T-helper 22 cell (primary cell): ENCODE measurements at places on chromosomes 7 and 10.

GRCh38 chr10:85067955-85068354 lies 739.6 kb downstream of the CCSER2 start:
- DNase-seq: no peak

- DNase-seq: no peak
Observed at GRCh38 chr7:108293149-108293612, 163.0 kb upstream of the LAMB4 start.

- DNase-seq: no peak
Observed at GRCh38 chr7:83021032-83021431, 141.7 kb downstream of the PCLO start.

DNA sequence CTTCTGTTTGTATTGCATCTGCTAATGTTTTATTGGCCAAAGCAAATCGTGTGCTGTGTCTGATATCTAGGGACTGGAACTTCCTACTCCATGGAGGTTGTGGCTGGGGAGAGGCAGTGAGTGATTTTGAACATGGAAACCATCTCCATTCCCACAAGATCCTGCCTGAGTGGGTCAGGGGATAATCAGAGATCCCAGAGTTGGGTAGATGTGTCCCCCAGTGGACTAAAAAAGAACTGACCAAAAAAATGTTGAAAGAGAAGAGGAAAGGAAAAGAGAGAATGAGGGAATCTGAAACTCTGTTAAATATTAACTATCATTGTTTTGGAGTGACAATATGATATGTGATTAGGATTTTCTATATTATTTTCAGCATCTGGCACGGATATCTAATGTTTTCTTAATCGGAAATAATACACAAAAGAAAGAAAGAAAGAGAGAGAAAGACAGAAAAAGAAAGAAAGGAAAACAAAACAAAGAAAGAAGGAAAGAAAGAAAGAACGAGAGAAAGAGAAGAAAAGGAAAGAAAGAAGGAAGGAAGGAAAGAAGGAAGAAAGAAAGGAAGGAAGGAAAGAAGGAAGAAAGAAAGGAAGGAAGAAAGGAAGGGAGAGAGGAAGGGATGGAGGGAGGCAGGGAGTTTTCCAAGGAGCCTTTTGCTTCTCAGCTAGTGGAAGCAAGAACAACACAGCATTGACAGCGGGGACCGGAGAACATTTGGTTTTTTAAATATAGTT lies 638.5 kb downstream of the CCSER2 start:
- no peak for DNase-seq

GRCh38 chr10:15367296-15368085 lies 3.6 kb downstream of the FAM171A1 start:
- DNase-seq: no peak

GRCh38 chr7:151484971-151485707 lies 34.6 kb downstream of the RHEB start:
- no peak for DNase-seq

DNA sequence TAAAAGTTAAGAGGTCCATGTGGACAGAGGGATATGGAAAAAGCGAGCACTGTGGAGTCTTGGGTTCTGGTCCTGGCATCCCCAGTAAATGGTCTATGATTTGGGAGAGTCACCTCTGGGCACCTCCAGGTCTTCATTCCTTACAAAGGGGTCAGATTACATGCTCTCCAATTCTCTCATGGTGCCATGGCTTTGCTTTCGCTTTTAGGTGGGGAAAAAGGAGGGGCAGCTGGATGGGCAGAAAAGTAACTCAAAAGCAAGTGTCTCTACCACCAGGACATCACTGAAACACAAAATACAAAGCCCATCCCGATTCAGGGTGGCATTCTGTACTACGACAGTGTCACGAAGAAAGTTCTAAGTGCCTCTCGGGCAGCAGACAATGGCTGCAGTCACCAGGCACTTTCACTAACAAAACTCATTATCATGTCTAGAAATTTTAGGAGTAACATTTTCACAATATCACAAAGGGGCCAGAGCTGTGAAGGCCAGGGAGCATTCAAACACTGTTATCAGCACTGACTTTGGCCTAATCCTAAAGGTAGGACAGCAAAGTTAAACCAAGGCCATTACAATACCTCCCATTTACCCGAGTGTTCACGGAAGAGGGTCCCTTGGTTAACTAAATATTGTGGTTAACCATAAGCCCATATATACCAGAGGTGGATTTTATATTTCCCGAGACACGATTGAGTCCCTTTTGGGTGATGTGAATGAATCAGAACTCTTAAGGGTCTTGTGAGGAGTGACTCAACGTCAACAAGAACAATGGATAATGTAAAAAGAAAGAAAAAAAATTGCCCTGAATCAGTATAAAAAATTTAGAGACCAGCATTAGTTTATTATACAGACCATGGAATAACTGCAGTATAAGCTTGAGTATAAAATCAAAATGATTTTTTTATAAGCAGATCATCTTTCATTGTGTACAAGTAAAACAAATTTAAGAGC lies 2.5 kb downstream of the PSAP start:
- no peak for DNase-seq

DNA sequence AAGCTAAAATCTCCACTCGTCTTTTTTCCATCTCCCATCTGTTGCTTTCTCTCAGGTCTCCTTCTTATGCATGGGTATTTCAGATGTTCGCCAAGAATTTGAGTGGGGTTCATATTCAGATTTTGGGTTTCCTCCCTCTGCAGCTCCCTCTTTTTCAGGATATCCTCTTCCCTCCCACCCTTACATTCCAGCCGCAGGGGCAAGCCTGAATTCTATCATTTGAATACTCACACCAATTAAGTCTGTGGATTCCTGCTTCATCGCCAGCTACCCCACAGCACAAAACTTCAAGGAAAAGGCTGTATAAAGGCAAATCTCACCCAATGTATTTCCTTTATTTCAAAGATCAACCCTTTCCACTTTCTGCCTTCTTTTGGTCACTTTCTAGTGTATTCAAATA lies 41.6 kb upstream of the FOXI2 start:
- no peak for DNase-seq

DNA sequence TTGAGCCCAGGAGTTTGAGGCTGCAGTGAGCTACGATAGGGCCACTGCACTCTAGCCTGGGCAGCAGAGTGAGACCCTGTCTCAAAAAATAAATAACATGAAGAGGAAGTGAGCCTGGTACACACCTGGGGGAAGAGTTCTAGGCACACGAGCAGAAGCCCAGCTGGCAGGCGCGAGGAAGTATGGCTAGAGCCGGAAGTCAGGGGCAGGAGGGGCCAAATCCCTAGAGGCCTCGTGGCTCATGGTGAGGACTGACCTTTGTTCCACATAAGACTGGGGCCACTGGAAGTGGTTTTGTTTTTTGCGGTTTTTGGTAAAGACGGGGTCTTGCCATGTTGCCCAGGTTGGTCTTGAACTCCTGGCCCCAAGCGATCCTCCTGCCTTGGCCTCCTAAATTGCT lies 117.6 kb downstream of the HIP1 start:
- DNase-seq: no peak

DNA sequence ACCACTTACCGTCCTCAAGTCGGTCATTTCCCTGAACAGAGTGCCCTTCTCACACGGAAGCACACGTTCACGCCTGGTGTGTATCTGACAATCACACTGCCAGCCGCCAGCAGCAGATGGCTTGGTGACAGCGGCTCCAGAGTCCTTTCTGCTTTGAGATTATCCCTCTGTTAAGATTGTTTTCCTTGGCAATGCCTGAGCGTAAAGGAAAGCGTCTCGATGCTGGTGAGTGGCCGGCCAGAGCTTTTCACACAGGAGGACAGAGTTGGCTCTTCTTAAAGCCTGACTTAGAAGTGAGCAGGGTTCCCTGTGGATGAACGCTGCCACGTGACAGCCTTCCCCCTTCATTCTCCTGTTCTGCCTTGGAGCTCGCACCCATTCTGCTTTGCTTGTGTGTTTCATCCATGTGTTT lies 22.1 kb upstream of the PRKAR1B start:
- no peak for DNase-seq

- DNase-seq: no peak
Observed at GRCh38 chr7:508461-509170, 11.0 kb downstream of the PDGFA start.

DNA sequence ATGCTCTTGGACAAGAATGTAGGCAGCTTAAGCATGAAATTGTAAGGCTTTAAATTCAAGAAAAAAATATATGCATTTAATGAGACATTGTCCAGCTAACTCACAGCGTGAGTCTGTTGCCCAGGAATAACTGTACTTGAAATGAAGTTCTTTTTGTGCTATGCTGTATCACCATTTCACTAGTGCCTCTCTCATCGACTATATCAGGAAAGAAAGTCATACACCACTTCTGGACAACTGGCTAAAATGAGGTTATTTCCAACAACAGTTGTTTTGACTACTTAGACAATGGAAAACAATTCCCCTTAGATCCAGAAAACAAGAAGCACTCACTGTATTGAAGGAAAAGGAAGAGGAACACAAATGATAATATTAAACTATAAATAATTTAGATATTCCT lies 251.8 kb downstream of the CRPPA start:
- no peak for DNase-seq

- DNase-seq: no peak
Observed at GRCh38 chr10:123458933-123459332, 207.2 kb upstream of the GPR26 start.

GRCh38 chr7:34365011-34365410 lies 293.0 kb upstream of the NPSR1 start:
- DNase-seq: no peak

- no peak for DNase-seq
Observed at GRCh38 chr10:79048639-79049550, 19.9 kb upstream of the ZMIZ1 start.

GRCh38 chr7:4819560-4820404 lies 42.0 kb downstream of the PAPOLB start:
- DNase-seq: no peak

- no peak for DNase-seq
Observed at GRCh38 chr10:23610626-23611307, 171.9 kb downstream of the OTUD1 start.

GRCh38 chr7:103141753-103142404 lies 7.0 kb downstream of the NAPEPLD start:
- no peak for DNase-seq

- no peak for DNase-seq
Observed at GRCh38 chr7:152663931-152664330, 12.0 kb downstream of the XRCC2 start.

GRCh38 chr10:28354511-28354910 lies 51.6 kb upstream of the MPP7 start:
- no peak for DNase-seq
